ENCODE measurements at places on chromosomes 5 and 9.

DNA sequence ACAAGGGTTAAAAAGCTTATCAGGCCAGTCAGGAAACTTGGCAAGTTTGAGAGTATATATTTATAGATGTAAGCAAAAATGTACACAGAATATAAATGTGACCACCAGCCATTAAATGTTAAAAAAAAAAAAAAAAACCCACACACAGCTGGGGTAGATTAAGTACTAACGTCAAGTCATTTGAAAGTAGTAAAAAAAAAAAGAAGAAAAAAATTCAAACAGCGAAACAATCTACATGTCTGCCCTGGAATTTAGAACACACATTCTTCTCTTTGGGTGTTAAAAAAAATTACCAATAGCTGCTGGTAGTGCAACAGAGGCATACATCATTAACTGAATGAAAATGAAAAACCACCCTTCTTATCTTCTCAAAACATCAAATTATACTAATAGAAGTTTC, 269.7 kb downstream of the MLLT3 start:
- DNase-seq = no peak

DNA sequence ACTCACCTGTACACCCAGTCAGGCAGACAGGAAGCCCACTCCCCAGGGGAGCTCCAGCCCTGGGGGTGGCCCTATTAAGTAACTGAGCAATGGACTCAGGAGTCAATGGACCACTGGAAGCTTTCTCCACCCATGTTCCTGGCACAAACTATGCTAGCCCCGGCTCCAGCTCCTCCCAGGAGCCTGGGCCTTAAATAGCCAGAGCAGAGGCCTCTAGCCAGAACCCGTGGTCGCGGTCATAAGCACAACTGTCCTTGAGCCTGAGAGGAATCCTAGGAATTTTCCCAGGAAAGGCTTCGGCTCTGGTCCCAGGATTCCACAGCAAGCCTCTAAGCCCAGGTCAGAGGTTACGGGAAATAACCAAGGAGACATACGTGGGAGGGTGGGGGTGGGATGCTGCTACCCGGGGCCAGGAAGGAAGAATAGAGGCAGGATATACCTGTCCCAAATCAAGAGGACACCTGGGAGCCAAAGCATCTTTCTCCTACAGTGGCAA, 5.5 kb downstream of the SEPTIN8 start:
- DNase-seq = no peak

DNA sequence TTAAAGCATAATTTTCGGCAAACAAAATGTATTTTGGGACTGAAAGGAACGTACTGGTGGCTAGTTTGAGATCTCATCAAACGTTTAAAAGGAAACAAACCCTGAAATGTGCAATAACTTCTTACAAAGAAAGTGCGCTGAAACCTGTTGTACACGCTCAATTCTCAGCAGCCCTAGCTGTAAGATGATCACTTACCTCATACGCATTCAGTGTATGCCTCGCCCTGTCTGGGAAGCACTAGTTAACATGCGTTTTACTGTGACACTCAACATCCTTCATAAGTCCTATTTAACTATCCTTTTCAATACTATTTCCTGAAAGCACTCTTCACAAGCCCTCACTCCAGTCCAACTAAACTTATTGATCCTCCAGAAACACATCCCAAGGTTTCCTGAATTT, 485.0 kb upstream of the EDIL3 start:
- DNase-seq = no peak

DNA sequence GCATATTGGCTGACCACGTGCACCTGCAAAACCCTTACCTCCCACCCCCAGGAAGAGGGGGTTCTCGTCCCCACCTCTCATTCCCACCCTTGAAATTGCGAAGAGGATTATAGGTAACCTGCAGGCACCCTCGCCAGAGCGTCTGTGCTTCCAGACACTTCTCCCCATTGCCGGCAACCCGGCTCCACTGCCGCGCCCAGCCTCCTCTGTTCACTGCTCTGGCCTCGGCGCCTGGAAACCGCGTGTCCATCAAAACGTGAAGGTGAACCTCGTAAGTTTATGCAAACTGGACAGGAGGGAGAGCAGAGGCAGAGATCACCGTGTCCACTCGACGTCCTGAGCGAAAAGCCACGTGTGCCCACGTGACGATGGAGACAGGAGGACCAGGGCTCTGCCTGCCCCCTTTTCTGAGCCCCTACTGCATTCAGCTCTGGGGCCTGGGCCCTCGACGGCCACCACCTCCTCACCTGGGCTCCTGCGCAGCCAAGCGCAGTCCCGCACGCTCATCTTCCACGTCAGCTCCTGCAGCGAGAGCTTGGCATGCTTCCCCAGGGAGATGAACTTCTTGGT, 1.9 kb downstream of the TERT start:
- DNase-seq = no peak

- no peak for DNase-seq
These were observed 166.8 kb downstream of the MELK start for GRCh38 chr9:36739373-36740116.

DNA sequence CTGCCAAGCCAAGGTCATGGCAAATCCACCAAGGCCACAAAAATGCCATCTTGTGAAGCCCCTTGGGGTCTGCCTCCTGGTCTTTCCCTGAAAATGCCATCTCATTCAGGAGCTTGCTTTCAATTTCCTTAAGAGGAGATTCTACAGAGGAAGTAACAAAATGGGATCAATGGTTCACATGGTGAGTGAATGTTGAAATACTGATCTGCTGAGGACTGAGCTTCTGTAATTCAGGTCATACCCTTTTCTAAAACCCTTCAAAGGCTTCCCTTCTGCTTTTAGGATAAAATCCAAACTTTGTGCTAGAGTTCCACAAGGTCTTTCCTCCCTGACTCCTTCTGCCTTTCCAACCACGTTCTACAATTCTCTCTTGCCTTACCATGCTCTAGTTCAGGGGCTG, 24.7 kb upstream of the NR3C1 start:
- no peak for DNase-seq

DNA sequence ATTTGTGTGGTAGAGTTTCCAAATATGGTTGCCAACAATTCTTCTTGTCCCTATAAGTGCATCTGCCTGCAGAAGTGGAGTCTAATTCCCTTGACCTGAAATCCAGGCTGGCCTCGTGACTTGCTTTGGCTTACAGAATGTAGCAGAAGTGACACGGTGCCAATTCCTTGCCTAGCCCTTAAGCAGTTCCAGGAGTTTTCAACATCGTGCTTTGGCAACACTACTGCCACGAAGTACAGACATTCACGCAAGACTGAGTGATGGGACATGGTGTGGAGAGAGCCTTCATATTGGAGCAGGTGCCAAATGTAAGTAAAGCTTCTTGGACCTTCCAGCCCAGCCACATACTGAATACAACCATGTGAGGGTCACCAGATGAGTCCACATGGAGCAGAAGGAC, 92.9 kb upstream of the NEK6 start:
- no peak for DNase-seq

GRCh38 chr9:776086-776485, 65.4 kb upstream of the DMRT1 start:
- DNase-seq = no peak

All from NCI-H748 treated with DMSO at 0.1 percent for 48 hours (cell line).